ENCODE measurements at places on chromosomes 1 and 21.

DNA sequence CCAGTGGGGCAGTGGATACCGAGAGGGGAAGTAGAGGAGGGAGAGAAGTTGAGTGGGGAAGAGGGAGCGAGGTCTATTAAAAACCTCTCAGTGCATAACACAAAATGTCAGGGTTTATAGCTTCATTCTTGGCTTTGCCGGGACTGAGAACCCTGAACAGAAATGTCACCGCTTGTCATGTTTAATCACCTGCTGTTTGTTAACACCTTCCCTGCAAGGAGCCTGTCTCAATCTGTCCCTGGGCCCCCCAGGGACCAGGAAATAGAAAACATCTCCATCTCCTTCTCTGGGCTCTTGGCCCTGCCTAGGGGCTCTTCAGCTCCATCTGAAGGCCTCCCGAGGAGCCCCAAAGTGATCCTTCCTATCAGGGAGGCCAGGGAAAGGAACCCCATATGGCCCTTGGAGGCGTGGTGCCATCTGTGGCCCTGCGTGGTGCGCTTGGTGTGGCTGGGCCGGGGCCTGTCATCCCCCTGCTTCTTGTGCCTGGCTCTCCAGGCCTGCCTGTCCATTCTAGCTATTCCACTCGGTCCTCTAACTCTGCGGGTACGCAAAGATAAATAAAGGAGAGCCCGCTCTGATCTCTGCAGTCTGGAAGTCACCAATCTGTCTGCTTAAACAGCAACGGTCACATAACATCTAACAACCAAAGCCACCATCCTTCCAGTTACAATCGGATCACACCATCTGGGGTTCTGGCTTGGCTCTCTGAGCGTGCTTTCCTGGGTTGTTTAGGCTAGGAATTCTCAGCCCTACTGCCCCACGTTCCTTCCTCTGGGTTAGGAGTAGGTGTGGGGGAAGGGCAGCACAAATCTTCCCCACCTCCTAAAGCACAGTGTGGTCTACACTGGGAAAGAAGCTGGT is 113.8 kb downstream of the CASZ1 start:
- no peak for DNase-seq

GRCh38 chr1:190940951-190941350 is 463.3 kb upstream of the BRINP3 start:
- no peak for DNase-seq

DNA sequence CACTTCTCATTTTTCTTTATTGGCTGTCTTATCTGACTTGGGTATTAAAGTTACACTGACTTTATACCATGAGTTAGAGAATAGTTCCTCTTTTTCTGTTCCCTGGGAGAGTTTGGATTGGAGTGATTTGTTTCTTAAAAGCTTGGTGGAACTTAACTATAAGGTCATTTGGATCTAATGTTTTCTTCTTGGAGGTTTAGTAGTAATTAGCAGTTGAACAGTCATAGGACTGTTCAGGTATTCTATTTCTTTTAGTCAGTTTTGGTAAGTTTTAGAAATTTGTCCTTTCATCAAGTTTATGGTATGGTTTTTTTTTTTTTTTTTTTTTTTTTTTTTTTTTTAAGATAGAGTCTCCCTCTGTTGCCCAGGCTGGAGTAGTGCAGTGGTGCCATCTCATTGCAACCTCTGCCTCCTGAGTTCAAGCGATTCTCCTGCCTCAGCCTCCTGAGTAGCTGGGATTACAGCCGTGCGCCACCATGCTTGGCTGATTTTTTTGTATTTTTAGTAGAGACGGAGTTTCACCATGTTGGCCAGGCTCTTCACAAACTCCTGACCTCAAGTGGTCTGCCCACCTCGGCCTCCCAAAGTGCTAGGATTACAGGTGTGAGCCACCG is 6.3 kb downstream of the TTC3 start:
- DNase-seq, result no peak

GRCh38 chr1:91777630-91778300 is 108.2 kb downstream of the TGFBR3 start:
- no peak for DNase-seq

GRCh38 chr1:178493301-178493741 is 3.4 kb downstream of the CLEC20A start:
- no peak for DNase-seq

- no peak for DNase-seq
Observed at GRCh38 chr1:93584261-93585003, 97.2 kb downstream of the BCAR3 start.

DNA sequence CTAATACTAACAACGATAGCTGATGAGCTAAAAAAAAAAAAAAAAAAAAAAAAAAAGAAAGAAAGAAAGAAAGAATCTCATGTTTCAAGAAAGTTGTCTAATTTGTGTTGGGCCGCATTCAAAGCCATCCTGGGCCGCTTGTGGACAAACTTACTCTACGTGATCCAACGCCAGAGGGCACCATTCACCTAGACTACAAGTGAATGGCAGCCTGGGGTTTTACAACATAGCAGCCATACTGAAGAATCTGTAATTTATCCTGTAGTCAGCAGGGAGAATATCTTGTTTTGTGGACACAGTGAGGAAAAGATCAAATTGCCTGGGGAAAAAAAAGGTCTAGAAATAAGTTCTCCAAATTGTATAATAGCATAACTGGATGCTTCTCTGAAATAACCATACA is 47.0 kb downstream of the CYP2J2 start:
- DNase-seq, result no peak

DNA sequence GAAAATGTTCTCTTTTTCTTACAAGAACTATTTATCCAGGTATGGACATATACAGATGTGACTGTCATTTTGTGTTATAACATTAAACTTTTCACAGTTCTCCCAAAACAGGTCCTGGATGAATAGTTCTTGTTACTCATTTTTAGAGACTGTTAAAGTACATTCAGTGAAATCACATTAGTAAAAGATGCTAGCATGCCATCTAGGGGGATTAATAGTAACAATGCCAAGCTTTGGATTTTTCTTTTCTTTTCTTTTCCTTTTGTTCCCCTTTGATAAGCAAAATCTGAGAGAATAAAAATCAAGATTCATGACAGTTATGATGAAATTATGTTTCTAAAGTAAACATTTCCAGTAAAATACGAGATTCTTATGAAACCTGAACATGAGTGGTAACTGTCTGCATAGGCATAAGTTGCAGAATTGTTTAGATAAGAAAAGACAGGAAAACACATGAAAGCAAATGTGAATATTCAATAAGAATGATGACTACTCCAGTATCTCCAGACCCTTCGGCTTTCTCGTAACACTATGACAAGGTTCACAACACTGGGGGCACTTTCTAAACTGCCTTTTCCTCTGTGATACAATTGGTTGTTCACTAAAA is 77.5 kb downstream of the TPR start:
- DNase-seq, result no peak

GRCh38 chr1:192530254-192530653 is 45.3 kb upstream of the RGS1 start:
- DNase-seq, result no peak

- no peak for DNase-seq
Observed at GRCh38 chr1:209389258-209389657, 194.3 kb upstream of the CAMK1G start.

DNA sequence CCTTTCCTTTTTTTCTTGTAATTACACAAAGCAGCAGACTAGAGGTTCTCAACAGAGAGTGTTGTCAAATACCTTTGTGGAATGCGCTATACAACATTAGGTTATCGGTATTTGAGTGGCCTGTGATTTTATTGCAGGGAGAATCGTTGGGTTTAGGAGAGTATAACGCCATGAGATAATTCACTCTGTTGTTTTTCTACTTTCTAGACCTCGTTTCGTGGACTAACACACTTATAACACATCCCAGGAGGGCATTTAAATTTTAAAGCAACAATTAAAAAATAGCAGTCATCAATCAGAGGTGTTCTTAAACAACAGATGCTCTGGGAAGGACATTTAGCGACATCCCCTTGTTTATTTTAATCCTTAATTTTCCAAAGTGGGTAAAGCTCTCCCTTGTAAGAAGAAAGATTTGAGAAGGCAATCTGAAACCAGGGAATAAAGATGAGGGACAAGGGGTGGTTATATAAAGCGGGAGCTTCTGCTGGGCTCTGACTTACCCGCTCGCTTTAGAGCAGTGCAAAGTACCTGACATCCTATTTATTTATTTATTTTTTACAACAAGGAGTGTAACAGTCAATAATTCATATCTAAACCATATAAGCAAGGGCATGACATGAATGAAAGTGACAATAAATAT is 4.9 kb downstream of the PBX1 start:
- no peak for DNase-seq

DNA sequence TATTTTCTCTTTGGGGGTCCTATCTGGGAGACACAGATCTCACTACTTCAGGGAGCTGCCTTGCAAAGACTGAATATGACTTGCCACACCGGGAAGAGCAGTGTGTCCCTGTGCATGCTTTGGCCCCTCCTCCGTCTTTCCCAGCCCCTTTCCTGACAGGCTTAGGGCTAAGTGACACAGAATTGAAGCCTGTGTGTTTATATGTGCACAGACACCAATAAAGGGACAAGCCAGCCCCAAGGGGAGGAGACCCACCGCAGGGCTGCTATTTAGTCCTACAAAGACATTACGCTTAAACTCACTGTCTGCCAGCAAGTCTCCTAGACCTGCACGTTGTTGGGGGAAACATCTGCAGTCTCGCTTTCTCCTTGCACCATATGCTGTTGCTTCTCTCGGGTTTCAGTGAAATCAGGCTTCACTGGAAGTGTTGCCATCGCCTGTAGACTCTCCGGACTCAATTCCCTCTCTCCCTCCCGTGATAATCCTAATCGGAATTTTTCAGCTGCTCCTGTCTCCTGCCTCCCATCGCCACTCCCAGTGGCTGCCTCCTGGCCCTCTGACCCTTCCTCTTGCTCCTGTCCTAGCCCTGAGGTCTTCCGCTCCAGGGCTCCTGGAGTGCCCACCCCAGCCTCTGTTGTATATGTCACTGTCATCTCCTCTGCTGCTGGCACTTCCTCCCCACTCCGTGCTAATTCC is 58.5 kb upstream of the LRRC53 start:
- no peak for DNase-seq

GRCh38 chr21:27450216-27450615 is 483.3 kb upstream of the ADAMTS5 start:
- no peak for DNase-seq

DNA sequence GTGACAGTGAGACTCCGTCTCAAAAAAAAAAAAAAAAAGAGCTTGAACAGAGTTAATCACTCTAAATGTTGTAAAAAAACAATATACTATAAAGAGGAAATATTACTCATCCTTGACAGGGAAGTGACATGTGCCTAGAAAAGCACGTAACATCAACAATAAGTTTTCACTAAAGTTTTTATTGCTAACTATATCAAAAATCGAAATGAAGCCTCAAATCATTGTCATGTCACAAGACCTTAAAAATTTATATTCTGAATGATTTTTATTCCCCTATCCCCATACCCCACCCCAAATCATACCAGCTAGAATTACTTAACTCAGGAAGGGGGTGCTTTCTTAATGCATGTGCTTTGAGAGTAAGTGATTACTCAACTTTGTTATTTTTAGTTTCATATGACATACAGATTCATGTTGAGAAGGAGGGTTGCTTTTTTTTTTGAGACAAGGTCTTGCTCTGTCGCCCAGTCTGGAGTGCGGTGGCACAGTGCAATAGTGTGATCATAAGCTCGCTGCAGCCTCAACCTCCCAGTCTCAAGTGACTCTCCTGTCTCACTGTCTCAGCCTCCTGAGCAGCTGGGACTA is 53.6 kb upstream of the MUTYH start:
- DNase-seq, result no peak

DNA sequence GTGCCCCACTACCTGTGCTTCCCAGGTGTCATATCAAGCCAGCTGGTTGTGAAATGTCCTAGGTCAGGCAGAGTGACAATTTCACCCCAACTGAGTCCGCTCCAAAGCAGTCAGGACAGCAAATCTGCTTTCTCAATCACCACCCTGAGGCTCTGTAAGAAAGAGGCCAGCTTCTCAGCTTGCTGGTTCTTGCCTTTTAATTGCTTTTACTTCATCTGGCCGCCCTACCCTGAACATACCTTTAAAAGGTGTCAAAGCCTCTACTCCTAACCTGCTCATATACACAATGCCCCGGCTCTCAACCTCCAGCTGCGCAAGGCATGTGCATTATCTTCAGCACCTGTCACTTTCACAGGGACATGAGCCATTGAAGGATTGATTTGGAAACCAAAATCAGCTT is 581.6 kb downstream of the NPHP4 start:
- no peak for DNase-seq

GRCh38 chr1:172383536-172383935 is 36.9 kb upstream of the C1orf105 start:
- DNase-seq, result no peak

GRCh38 chr1:115469703-115470476 is 131.8 kb upstream of the NGF start:
- DNase-seq, result no peak

- DNase-seq, result no peak
Observed at GRCh38 chr1:93434987-93435386, 12.9 kb upstream of the FNBP1L start.

- no peak for DNase-seq
Observed at GRCh38 chr1:244325056-244325758, 126.5 kb downstream of the ADSS2 start.

GRCh38 chr1:195030793-195031192 is 1577.4 kb downstream of the KCNT2 start:
- DNase-seq, result no peak

DNA sequence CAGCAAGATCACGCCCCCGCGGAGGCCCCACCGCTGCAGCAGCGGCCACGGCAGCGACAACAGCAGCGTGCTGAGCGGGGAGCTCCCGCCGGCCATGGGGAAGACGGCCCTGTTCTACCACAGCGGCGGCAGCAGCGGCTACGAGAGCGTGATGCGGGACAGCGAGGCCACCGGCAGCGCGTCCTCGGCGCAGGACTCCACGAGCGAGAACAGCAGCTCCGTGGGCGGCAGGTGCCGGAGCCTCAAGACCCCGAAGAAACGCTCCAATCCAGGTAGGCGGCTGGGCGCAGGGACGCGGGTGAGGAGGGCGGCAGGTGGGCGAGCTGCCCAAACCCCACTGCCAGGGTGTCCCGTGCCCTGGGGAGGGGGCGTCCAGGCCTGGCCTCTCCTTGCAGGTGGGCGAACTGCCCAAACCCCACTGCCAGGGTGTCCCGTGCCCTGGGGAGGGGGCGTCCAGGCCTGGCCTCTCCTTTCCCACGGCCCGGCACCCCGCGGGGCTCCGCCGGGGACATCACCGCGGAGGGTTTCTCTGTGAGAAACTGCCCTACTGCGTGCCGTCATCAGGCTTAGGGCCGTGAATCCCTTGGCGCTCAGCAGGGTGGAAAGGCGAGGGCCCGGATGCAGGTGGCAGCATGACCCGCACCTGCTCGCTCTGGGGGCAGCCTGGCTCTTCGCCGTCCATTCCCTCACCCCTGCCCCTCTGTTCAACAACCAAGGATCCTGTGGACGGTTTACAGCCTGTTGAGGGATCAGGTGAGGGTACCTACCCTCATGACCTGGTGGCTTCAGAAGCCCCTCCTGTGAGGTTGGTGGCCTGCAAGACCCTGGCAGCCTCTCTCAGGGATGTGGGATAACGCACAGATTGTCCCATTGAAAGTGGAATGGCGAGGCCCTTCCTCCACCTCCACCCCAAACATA is 534.0 kb downstream of the KIF26B start:
- DNase-seq, result no peak

- DNase-seq, result no peak
Observed at GRCh38 chr21:42315296-42315891, at the start of gene TFF3. Gene TFF3 (minus strand): TSS chr21:42315409. CDS start chr21:42315374, 35 bp downstream.

GRCh38 chr1:204672482-204673121 is 12.9 kb downstream of the LRRN2 start:
- no peak for DNase-seq
